ENCODE measurements at places on chromosomes 1 and 21. TPM values are rescaled to one million over a fixed set of nuclear protein-coding genes. Genes with fewer than 3 reads are reported as not detected.
A peak's percentile ranks its signal among the peaks of the same experiment; 100 is the strongest.

Gene MAP10
- total RNA-seq = 3.8 TPM

Gene ARTN
- total RNA-seq = 0.40 TPM

Gene NDUFS5
- total RNA-seq = 643 TPM

Gene COL11A1
- not detected for total RNA-seq

Gene AMIGO1
- total RNA-seq = 14.2 TPM

Gene FAM78B
- 4.8 TPM for total RNA-seq

Gene GJA4
- 28.8 TPM for total RNA-seq

Gene OR6K6
- total RNA-seq = not detected

DNA sequence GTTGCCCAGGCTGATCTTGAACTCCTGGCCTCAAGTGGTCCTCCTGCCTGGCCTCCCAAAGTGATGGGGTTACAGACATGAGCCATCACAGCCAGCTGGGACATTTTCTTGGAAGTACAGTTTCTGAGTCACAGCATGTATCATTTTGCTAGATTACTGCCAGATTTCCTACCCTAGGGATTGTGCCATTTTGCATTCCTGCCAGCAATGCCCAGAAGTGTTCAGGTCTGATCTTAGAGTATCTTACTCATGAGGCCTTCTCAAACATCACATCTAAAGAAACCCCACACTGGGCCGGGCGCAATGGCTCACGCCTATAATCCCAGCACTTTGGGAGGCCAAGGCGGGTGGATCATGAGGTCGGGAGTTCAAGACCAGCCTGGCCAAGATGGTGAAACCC lies 10.2 kb downstream of the BMP8A start:
- DNase-seq = no peak

GRCh38 chr1:93668121-93668520 lies 13.5 kb downstream of the BCAR3 start:
- no peak for DNase-seq

- no peak for DNase-seq
These were observed 1.0 kb upstream of the CRTC2 start for GRCh38 chr1:153959454-153959853.

GRCh38 chr21:36792505-36792967 lies 93.6 kb downstream of the SIM2 start:
- DNase-seq = no peak

DNA sequence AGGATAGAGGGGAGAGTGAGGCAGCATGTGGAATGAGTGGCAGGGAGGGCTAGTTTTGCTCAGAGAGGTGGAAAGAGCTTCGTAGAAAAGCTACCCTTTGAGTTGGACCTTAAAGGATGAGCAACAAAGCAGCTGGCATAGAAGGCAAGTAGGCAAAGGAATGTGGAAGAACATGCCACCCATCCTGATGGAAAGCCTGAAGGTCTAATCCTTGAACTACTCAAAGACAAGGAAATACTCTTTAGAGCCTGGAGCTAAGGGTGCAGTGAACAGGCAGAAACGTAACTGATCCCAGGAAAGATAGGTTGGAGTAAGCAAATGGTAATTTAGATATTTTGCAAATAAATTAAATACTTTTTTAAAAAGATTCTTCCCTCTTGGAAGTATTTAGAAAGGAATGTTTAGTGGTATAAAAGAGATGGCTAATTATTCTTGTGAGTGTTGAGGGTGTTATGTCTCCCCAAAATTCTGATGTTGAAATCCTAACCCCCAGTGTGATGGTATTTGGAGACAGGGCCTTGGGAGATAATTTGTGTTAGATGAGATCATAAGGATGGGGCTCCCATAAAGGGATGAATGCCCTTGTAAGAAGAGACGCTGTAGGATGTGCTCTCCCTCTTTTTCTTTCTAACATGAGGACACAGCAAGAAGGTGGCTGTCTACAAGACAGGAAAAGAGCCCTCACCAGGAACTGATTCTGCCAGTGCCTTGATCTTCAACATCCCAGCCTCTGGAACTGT lies 308.1 kb upstream of the RUNX1 start:
- no peak for DNase-seq

DNA sequence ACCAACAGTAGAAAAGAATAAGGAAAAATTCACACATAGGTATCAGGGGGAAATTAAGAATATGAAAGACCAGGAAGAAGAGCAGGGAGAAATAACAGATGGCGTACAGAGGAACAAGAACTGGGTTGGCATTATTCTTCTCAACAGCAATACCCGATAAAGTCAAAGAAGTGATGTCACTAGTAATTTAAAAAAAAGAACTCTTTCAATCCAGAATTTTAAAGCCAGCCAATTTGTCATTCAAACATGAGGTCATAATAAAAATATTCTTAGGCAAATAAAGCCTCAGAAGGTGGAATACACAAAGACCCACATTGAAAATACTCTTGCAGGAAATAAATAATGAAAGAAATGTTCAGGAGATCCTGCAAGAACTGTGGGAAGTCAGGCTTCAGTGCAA lies 8.8 kb downstream of the NCMAP start:
- no peak for DNase-seq

GRCh38 chr1:208942394-208943130 lies 641.0 kb upstream of the CAMK1G start:
- no peak for DNase-seq

DNA sequence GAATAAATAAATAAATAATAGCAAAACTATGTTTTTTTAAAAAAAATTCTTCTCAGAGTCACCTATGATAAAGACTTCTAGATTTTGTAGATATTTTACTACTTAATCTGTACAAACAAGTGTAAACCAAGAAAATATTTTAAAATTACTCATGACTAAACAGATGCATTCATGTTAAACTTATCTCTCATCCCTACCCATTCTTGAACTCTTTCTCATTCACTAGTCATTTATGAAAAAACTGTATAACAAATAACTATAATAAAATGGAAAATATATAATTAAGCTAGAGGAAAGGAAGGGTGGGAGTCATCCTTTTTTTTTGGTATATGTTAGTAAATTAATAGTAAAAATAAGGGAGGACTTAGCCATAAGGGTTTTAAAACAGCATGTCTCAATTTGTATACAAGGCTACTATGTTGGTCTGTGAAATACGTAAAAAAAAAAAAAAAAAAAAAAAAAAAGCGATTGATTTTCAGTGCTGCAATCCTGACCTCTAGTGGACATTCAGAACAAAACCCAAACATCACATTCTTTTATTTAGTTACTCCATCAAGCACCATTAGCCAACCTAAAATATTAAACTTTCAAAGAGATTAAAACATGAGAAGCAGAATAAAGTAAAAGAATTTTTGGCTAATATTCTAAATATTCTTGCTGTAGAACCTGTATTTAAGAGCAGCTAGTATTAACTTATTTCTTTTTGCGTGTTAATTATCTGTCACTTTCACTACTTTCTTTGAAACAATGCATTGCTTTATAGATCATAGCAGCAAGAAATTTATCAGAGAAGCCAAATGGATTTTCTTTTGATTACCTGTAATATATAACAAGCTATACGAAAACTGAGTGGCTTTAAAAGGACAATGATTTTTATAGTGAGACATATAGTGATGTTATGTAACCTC lies 255.8 kb upstream of the CACYBP start:
- no peak for DNase-seq

GRCh38 chr1:236608930-236609726 lies 4.8 kb upstream of the HEATR1 start:
- peak; percentile 76 for DNase-seq

DNA sequence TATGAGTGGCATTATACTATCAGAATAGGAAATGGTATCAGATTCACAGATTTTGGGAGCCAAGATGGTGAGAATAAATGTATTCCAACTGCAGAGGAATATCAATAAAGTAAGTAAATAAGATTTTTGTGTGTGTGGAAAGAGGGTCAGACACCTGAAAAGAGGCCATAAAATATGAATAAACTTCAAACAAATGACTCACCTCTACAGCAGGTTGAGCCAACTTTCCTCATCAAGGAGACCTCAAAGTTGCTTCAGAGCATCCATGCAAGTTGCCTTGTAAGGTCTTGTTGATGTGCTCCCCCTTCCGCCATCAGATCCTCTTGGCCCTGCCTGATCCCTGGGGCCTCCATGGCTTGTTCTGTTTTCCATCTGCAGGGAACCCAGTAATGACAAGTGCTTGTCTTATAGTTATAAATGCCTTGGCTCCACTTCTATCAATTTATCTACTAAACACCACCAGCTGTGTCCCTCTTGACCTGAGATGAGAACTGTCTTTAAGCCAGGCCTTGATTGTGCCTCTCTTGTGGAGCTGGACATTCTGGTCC lies 775.6 kb downstream of the LTN1 start:
- no peak for DNase-seq

- no peak for DNase-seq
These were observed 67.5 kb upstream of the DUSP10 start for GRCh38 chr1:221809091-221810029.

GRCh38 chr1:3002349-3003038 lies 18.8 kb upstream of the ACTRT2 start:
- no peak for DNase-seq

GRCh38 chr21:16262091-16262490 lies 532.3 kb downstream of the USP25 start:
- no peak for DNase-seq

DNA sequence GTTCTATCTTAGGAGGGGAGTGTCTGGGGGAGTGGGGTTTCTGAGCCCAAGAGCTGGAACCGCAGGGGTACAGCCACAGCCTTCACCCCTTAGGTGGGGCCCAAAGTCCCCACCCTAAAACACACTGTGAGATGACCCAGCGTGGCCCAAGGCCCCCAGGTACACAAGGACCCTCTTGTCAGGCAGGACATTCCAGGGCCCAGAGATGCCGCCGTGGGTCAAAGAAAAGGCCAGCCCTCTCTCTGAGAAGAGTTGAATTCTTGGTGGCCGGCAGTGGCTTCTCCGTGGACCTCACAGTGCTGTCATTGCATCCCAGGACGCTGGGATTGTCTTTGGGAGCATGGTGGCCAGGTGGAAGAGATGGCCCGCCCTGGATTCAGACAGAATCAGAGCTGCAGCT lies 176.3 kb upstream of the C1orf174 start:
- no peak for DNase-seq

DNA sequence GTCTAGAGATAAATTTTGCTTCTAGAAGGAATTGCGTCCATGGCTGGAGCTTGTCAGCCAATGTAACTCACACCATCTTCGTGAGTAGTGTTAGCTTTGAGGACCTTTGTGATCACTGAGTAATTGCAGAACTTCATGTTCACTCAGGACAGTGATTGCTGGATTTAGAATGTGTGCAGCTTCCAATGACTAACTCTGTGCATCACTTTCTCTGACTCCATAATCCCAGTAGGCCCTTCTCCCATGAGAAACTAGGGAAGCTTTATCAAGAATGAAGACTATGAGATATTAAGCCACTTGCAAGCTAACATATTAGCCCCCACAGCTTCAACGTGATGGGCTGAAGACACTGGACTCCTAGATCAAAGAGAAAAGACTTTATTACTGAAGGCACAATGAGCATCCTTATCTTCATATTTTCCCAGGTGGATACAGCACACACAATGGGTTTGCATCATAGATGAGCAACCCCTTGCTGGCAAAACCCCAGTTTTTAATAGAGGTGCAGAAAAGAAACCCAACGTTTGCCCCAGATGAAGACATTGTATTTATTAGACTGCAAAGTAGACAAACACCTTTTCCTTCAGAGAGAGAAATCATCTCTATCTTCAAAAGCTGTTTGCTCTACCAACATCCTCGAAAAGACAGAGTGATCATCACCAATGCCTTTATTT lies 561.0 kb downstream of the LTN1 start:
- no peak for DNase-seq

GRCh38 chr1:22861764-22862440 lies 110.8 kb downstream of the LACTBL1 start:
- DNase-seq = no peak

DNA sequence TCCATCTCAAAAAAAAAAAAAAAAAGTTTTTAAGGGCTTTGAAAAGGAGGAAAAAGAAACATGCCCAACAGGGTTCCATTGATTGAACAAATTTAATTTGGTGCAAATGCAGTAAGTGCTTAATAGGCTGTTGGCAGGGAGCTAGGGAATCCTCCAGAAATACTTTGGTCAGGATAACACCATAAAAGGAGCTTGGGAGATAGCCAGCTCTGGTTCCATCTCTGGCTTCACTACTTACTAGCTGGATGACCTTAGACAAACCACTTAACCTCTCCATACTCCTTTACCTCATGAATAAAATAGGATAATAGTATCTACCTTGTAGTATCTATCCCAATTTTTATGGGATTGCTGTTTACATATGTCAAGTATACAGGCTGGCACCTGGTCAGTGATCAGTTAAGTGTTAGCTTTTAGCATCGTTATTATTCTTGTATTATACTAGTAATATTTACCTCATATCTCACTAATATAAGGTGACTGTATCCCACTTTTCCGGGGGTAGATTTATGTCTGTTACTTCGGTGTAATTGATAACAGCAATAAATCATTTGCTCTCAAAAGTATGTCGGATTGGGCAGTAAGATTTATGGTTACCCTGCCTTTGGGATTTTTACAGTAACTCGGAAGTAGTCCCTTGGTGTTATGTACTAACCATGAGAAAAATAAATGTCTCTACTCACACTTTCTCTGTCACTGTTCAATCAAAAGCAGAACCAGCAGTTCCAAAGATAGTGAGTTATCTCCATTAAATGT lies 36.4 kb downstream of the BTG3 start:
- DNase-seq = no peak

Data from right cardiac atrium (tissue), 5 donors.